Thymus (tissue), 14 donors: ENCODE measurements at places on chromosomes 5 and 9. TPM values are rescaled to one million over a fixed set of nuclear protein-coding genes. Genes with fewer than 3 reads are reported as not detected.
A peak's percentile ranks its signal among the peaks of the same experiment; 100 is the strongest.

DNA sequence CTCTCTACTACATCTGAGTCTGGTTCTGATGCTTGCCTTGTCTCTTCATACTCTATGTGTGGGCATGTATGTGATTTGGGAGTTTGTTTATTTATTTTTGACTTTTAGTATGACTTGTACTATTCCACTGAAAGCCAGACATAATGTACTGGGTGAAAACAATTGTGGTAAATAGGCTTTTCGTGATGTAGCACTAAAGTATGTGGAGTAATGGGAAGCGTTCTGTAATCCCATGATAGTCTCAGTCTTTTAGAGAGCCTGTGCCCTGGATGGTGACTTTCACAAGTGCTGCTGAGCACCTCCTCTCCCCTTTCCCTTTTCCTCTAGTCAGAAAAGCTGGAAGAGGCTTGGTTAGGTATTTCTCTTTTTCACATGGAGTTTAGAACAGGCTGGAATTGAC lies 85.8 kb upstream of the S1PR3 start:
- no peak for DNase-seq

GRCh38 chr5:92917044-92917443 lies 664.0 kb downstream of the NR2F1-AS1 start:
- no peak for DNase-seq

GRCh38 chr9:78549711-78550110 lies 252.8 kb downstream of the PSAT1 start:
- no peak for DNase-seq

- DNase-seq, result no peak
Measured at GRCh38 chr5:140588311-140589070, 23.9 kb downstream of the SLC35A4 start.

DNA sequence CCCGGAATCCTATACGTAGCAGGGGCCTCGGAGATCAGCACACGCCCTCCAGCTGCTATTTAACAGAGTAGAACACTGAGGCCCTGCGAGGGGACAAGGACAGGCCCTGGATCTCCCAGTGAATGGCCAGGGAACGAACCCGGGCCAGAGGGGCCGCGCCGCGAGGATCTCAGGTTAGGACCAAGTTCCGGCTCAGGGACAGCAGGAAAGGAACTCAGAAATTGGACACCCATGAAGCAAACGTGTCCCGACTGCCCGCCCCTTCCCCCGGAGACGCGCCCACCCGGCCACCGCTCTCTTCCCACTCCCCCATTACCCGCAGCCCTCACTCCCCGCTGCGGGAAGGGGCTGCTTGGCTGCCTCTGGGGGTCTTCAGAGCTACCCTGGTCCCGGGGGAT lies 1.0 kb upstream of the FOXE1 start:
- no peak for DNase-seq

DNA sequence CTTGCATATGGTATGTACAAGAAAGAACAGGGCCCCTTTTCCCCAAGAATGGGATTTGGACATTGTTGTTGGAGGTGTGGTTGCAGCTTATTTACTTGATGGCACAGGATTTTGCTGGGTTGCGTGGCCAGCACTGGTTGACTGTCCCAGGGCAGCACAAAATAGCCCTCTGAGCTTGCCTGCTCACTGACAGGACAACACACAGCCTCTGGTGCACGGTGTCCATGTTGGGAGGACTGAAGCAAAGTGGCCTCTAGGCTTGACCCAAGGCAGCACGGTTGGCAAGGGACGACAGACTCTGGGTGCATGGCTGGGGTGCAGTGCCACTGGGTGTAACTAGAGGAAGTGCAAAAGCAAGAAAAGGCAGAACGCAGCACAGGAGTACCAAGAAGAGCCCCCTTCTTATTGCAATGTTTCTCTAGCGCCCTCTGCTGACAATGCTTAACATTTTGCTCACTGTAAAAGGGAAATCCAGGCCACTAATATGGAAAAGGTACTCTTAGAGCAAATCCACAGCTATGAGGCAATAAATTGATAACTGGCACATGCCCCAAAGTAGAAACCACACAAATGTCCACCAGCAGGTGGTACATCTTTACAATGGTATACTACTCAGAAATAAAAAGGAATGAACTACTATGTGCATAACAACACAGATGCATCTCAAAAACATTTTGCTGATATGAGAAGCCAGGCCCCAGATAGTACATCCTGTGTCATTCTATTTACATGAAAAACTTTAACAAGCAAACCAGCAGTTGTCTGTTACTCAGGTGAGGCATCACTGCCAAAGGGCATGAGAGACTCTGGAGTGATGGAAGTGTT lies 47.4 kb upstream of the BARX1 start:
- DNase-seq, result peak; percentile 54

DNA sequence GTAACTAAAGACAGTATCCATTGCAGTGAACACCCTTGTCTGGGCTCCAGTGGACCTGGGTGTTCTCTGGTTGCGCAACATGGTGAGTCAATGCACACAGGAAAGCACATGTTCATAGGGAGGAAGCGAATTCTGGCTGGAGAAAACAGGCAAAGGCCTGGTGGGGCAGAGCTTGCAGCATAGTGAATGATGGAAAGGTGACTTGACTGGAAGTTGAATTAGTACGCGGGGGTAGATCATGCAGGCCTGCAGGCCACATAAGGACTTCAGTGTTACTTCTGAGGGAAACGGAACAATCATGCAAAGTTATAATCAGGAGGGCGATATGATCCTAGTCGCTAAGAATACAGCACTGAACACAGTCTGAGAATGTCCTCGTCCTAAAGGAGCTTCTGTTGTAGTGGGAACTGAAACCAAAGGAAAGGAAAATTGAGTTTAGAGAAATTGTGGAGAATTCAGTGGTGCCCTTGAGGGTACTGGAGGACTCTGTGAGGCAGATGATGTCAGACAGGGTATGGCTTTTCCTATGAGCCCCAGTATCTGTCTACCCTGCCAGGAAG lies 71.9 kb upstream of the RANBP3L start:
- DNase-seq, result no peak

- no peak for DNase-seq
Measured at GRCh38 chr9:130036099-130036498, 6.9 kb downstream of the FNBP1 start.

DNA sequence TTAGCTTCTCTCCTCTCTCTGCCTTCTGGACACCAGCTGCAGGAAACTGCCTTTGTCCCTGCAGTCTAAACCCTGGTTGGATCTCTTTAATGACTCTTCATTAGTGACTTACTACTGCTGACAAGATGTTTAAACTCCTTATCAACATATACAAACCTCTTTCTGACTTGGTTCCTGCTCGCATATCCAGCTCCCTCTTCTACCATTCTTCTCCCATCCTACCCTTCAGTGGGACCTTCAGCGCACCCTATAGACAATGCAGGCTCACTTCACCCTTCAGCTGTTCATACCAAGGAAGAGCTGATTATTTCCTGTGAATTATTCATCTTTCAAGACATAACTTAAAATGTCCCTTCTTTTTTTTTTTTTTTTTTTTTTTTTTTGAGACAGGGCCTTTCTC lies 436.5 kb downstream of the KIAA0825 start:
- DNase-seq, result no peak

- peak; percentile 48 for DNase-seq
Measured at GRCh38 chr5:142151436-142152383, 43.1 kb downstream of the NDFIP1 start.

DNA sequence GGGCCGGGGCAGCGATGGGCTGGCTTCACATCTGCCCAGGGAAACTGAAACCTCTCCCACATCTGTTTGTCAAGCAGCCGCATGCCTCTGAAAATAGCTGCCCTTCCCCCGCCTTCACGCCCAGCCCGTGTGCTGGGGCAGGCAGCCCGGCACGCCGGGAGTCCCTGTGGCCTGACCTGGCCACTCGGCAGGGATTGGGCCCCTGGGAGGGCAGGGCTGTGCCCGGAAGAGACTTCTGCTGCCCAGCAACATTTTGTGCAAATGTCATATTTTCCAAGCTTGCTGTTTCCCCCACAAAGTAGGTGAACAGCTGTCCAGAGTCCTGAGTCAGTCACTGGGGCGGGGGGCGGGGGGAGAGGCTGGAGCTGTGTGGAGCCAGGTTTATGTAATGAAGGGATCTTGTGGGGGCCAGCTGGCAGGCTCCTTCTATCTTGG lies 8.2 kb downstream of the COL27A1 start:
- DNase-seq, result no peak

DNA sequence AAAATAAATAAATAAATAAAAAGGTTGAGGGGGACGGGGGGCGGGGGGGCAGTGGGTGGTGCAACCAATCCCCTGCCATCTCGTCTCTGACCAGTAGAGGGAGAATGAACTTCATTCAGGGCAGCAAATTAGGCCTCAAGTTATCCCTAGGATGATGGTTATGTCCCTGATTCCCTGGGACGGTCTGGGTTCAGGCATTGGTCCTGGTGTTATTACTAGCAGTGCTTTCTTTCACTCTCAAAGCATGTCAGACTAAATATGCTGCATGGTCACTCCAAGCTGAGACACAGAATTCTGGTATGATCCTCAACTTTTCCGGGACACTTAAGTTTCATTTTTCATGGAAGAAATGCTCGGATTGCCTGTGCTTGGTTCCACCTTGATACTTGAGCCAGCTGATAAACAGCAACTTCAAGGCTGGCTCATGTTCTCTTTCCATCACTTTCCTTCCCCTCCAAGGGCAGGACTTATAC lies 59.4 kb downstream of the DAP start:
- no peak for DNase-seq

GRCh38 chr5:2755681-2756171 lies 4.2 kb upstream of the IRX2 start:
- no peak for DNase-seq

DNA sequence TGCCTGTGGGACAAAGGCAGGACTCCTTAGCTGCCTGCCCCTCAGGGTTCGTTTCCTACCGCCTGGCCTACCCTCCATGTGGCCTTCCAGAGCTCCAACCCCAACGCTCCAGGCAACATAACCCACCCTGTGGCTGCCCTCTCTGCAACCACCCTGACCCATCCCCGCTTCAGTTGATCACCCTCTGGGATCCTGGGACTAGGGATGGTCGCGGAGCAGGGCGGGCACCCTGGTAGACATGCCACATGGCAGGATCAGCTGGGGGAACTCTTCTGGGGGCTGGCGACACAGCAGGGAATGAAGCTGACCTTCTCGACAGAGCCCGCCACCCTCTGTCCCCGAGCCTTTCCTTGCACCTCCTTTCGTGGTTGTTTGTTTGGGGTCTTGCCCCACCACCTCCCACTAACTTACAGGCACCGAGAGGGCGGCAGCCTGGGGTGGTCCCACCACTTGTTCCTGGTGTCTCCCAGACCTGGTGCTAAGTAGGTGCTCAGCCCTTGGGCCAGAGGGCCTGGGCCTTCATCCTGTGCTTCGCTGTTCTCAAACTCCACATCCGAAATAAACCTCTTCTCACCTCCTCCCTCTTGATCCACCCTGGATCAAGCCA lies 243.1 kb downstream of the PBX3 start:
- DNase-seq, result no peak

TSSK1B gene
- polyA plus RNA-seq, result 0.02 TPM

CNTFR gene
- 2.2 TPM for polyA plus RNA-seq

MCIDAS gene
- polyA plus RNA-seq, result 0.11 TPM
